ENCODE measurements at places on chromosomes 11 and 22.
A peak's percentile ranks its signal among the peaks of the same experiment; 100 is the strongest.

- no peaks in the 10 kb centered on the region for H3K27me3 ChIP-seq
- no peak for DNase-seq
- H3K4me1 ChIP-seq, result no peaks in the 10 kb centered on the region
- H3K36me3 ChIP-seq, result no peaks in the 10 kb centered on the region
- no peak overlapping the region for H3K4me3 ChIP-seq
Observed at GRCh38 chr11:70952191-70952590, 300.2 kb downstream of the SHANK2 start.

DNA sequence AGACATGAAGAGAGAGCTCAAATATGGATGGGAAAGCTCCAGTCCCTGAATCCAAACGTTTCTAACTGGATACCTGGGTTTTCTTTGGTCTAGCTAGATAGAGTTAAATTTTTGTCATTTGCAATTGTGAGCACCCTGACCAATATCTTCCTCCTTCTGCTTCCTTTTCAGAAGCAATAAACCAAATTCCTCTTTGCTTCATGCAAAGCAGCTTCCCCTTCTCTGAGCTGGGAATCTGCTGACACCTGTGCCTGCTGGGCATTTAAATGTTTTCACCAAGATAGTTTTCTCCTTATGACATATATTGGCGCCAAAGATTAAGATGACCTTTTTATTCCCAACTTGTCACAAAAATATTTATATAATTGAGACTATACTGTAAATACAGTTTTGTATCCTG lies 27.9 kb upstream of the PAK1 start:
- no peak overlapping the region for H3K27ac ChIP-seq
- no peaks in the 10 kb centered on the region for H3K27me3 ChIP-seq
- H3K36me3 ChIP-seq, result no peaks in the 10 kb centered on the region
- H3K4me1 ChIP-seq, result no peaks in the 10 kb centered on the region
- DNase-seq, result no peak
- H3K4me3 ChIP-seq, result no peak overlapping the region

- no peak overlapping the region for H3K4me3 ChIP-seq
- peak; percentile 80 for DNase-seq
- no peaks in the 10 kb centered on the region for H3K27me3 ChIP-seq
Observed at GRCh38 chr11:85947431-85948272, 92.5 kb downstream of the CCDC83 start.

DNA sequence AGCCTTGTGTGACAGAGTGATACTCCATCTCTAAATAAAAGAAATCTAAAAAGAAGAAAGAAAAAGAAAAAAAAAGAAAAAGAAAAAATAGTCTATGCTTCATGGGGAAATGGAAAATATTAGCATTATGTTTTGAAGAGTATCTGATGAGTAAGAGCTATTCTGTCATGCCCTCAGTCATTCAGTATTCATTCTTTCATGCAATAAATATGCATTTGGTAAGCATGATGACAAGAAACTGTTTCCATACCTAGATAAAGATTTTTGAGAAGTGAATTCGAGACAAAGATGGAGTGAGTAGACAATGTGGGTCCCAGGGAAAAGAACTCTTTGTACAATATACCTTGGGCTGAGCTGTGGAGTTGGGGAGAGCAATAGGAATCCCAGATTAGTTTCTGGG lies 6.2 kb upstream of the IFTAP start:
- no peak for DNase-seq
- H3K27me3 ChIP-seq, result peaks cover 2% of the 10 kb centered on the region
- H3K27ac ChIP-seq, result no peak overlapping the region
- H3K4me3 ChIP-seq, result no peak overlapping the region

Data from fibroblast of lung (primary cell).